ENCODE measurements at places on chromosomes 12 and 14.

- no peak for DNase-seq
Measured at GRCh38 chr12:97560786-97561618, 98.4 kb downstream of the RMST start.

GRCh38 chr12:45503899-45504298, 225.6 kb upstream of the ARID2 start:
- DNase-seq = no peak

DNA sequence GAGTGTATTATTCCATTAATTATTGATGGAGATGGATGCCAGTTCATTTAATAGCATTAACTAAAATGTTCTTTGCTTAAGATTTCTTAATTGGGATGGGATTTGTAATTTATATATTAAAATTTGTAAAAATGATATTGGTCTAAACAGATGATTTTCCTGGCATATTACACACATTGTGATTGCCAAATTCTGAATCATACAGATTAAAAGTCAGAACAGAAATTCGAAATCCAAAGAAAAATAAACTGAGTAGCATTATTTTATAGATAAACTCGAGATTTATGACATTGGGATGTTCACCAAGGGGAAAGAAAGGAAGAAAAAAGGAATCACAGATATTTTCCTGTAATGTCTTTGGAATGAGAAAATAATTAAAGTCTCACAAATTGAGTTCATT, 481.1 kb downstream of the CCER1 start:
- DNase-seq = no peak

DNA sequence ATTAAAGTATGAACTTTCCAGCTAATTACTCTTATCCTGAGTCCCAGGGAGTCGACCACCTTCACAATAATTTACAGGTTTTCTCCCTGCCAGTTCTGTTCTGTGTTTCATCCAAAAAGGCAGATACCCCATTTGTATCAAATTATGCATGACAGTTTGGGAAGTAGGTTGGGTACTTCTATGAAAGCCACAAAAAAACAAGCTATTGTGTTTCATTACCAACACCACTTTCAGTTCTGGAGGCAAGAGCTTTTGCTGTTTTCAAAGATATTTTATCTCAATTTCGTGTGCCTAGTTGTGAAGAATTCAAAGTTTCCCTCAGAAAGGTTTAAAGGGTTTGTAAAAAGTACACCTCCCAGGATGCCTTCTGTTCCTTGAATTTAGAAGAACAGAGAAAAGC, 557.4 kb downstream of the FLRT2 start:
- no peak for DNase-seq

DNA sequence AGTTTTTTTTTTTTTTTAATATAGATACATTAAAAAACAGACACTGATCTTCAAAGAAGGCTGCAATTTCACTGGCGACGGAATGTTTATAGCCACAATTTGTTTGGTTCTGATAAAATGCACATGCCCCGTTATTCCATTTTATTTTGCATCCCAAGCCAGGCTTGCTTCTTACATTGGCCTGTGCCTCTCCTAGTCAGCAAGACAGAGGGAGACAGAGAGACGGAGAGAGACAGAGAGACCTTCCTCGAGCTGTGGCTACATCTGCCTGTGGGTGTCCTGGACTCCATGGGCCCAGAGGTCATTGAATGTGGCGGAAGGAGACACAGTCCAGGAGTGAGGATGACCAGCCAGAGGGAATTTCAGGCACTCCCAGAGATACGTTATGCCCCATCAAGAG, 926.6 kb downstream of the VRK1 start:
- DNase-seq = no peak

GRCh38 chr12:45355730-45356129, 139.8 kb downstream of the ANO6 start:
- DNase-seq = no peak

GRCh38 chr14:99342204-99342603, 70.2 kb upstream of the BCL11B start:
- DNase-seq = no peak

DNA sequence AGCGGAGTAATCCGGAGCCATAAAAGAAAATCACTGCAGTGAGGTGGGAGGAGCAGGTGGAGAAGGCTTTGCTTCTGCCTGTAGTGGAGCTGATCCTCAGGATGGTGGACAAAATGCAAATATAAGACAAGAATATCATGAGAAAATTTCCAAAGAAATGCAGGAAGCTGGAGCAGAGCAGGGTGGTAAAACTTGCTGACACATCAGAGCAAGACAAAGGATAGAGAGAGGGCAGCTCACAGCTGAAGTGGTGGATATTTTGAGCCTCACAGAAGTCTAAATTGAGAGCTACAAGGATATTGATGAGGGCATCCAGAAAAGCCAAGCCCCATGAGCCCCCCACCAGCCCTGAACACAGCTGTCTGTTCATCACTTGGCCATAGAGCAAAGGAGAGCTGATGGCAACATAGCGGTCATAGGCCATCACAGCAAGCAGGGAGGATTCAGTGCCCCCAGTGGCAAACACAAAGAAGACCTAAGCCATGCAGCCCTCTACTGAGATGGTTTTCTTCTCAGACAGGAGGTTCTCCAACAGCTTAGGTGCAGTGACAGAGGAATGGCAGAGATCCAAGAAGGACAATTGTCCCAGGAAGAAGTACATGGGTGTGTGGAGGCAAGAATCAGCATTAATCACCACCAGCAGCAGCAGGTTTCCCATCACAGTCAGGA, 30.0 kb upstream of the ANP32D start:
- DNase-seq = no peak

DNA sequence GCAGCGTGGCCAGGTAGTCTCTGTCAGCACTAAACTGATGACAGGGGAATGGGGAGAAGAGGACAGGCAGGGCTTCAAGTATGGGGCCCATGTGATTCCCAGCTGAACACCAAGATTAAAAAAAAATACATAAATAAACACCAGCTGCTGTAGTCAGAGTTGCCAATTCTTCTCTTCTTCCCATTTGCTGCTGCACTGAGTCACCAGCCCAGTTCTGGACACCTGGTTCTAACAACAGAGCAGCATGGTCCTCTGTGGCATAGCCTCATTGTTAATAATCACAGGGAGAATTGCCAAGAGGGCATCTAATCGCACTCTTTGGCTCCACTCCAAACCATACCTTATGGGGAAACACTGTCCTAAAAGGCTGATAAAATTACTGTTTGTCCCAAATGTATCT, 15.1 kb downstream of the PPM1H start:
- no peak for DNase-seq

DNA sequence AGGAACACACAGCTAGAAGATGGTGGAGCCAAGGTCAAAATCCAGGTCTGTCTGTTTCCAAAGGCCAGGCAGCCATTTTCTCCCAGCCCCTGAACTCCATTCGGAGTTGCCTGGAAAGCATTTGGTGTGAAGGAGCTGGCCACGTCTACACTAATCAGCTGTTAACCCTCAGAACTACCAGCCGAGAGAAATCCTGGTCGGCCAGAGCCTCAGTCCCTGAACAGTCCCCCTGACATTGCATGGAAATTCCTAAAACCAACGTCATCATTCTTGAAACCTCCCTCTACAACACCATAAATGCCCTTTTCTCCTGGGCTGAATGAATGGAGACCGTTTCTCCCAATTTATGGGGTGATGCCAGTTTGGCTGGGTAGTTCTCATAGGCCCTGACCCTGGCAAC, 245.6 kb downstream of the SLC41A2 start:
- no peak for DNase-seq

DNA sequence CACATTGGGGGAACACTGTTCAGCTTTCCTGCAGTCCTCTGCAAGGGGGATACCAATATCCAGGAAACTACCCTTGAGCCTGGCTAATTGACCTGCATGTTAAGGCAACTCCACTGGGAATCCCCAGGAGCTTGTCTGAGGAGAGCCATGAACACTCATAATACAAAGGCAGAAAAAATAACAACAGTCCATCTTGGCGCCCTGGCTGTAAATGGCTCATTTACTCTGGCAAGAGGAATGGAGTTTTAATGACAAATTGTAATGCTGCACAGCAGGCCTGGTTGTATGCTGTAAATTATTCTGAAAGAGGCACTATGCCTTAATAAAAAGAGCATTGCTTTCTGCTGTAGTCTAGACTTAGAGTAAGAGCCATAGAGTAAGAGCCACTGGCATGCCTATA, 58.3 kb downstream of the SLC8A3 start:
- no peak for DNase-seq

DNA sequence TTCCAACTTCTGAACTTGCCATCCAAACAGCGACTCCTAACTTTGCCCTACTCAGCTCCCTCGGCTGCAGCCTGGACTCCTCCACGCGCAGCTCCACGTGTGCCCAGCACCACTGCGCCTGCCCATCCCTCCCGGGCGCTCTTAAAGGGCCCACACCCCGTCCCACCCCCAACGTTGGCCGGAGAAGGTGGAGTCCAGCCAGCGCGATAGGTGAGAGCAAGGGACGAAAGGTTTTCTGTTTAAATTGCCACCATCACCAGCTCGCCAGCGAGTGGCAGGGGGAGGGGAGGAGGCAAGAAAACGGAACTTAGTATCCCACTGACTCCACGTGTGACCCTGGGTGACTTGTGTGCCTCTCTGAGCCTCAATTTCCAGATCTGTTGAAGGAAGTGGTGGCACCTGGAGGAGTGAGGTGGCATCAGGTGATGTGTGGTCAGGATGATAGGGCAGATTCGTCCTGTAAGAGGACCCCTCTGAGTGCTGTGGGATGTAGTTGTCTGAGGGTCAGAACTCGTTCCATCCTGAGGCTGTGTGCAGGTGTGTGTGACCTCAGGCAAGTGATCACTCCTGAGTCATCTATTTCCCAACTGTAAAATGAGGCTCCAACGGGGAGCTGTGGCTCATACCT, 59.7 kb downstream of the TRPV4 start:
- DNase-seq = no peak

GRCh38 chr14:101559624-101560533, 1.4 kb upstream of the DIO3 start:
- no peak for DNase-seq

DNA sequence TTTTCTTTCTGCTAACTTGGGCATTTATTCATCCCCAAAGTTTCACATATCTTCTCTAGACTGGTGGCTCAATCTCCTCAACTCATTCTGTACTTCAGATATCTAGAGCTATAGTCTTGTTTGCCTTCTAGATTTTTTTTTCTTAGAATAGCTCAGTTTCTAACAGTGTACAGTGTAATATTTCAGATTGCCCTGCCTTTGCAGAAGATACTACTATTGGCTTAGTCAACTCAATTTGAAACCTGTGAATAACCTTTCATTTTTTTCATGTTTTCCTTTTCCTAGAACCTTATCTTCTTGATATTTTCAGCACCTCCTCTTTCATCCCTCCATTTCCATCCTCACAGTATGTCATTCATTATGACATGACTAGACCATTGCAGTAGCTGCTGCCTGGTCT, 69.6 kb downstream of the OTOGL start:
- DNase-seq = no peak

DNA sequence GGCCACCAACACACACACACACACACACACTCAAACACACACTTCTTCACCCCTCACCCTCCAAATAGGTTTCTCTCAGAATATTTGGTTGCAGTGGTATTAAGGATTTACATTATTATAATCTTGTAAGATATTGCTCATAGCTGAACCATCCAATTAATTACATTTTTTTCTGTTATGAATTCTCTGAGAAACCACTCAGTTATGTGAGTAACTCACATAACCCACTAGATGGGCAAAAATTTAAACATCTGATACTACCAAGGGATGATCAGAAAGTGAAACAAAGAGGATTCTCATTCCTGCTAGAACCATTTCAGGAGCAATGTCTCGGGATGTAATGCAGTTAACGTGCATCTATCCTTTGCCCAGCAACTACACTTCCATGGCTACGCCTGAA, 31.6 kb downstream of the TMTC1 start:
- no peak for DNase-seq

DNA sequence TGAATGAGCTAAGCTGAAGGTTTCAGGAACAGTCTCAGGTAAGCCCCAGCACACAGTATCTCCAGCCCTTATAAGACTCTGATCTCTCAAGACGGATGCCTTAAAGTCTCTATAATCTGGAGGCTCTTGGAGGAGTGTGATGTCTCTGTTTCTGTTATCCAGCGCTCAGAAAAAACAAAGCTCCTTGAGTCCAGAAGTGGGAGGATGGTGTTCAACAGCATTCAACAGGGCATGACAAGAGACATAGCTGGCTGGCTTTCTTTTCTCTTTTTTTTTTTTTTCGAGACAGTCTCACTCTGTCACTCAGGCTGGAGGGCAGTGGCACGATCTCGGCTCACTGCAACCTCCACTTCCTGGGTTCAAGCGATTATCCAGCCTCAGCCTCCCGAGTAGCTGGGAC, 31.6 kb upstream of the TESC start:
- no peak for DNase-seq

GRCh38 chr14:99605299-99605961, 1.4 kb upstream of the CCDC85C start:
- DNase-seq = peak; percentile 49

DNA sequence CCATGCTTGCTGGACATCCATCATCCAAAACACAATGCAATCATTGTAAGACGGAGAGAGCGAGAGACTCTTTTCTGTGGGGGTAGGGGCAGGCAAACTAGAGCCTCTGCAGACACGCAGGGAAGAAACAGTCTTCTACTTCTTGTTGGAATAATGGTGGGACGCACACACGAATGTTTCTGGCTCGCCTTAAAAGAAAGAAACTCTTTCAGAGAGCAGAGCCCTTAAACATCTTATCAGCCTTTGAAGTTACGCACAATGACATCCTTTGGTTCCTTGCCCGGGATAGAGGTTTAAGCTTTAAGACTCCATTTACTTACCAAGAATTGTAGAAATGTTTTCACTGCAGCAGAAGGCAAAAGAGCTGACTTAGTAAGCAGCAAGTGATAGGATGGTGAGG, 133.8 kb upstream of the FOXN3 start:
- DNase-seq = no peak

DNA sequence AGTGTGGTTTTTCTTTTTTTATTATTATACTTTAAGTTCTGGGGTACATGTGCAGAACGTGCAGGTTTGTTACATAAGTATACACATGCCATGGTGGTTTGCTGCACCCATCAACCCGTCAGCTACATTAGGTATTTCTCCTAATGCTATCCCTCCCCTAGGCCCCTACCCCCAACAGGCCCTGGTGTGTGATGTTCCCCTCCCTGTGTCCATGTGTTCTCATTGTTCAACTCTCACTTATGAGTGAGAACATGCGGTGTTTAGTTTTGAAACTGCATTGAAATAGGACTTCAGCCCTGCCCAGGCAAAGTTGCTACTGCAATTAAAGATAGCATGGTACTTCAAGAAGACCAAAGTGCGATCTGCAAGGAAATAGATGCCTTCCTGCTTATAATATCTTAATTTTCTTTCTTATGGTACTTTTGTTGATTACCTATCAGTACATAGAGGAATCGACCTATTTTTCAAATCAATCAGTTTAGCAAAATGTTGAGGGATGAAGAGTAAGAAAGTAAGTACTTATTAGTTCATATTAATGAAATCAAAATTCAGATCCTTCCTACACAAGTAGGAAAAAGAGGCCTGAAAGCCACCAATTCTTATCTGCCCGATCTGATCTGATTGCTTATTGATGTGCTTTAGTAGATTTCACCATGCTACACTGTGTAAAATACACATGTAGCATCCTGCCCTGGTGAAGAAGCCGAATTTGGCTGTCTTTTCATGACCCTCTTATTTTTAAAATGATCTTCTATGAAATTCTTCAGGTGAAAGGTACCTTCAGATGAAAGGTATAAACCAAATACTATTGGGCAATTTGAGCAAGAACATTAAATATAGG, 1.6 kb downstream of the LTA4H start:
- no peak for DNase-seq

- DNase-seq = no peak
Measured at GRCh38 chr12:90945070-90945649, 9.8 kb downstream of the CCER1 start.

All from GM12891 (cell line).